ENCODE measurements at places on chromosomes 16 and 17.
A peak's percentile ranks its signal among the peaks of the same experiment; 100 is the strongest.

DNA sequence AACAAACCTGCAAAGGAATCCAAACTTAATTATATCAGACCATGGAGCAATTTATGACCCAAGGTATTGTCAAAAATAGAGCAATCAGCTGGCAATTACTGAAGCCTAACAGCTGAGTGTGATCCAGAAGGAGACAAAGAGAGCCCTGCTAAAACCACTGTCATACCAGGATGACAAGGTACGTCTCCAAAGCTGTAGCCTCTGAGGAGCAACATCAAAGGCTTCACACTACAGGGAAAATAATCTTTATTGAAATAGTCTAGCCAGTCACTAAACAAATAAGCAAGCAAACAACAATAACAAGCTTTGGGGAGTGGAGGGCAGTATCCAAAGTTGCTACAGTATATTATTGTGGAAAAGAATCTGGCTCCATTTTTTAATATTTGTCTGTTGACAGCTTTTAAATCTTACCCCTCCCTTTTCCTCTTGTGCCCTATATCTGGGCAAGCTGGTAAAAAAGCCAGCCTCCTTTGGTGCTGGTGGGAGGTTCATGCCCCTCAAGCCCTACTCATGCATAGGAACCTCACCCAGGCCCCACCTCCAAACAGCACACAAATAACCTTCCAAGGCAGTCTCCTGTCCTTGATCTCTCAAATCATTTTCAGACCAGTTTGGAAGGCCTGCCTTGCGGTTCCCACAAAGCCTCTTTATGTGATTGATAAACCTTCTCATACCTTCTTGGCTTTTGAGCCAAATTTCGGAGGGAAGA, 73.7 kb downstream of the ITFG1 start:
- no peak for DNase-seq

DNA sequence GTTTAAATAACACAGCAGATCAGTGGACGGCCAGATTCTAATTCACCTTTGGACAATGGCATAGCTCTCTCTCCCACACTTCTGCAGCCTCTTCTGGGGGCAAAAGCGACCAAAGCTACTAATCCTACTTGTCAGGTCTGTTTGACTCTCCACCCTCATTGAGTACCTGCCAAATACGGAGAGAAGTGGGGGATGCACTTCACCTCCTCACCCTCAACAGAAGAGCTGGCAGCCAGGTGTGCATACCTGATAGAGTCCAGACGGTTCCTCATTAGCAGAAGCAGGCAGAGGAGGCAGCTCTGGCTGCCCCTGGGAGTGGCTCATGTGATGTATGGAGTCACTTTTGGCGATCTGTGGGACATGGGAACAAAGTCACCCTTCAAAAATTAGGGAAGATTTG, 4.9 kb downstream of the DNAH3 start:
- no peak for DNase-seq

GRCh38 chr17:9173386-9173983, 152.2 kb downstream of the NTN1 start:
- DNase-seq = no peak

DNA sequence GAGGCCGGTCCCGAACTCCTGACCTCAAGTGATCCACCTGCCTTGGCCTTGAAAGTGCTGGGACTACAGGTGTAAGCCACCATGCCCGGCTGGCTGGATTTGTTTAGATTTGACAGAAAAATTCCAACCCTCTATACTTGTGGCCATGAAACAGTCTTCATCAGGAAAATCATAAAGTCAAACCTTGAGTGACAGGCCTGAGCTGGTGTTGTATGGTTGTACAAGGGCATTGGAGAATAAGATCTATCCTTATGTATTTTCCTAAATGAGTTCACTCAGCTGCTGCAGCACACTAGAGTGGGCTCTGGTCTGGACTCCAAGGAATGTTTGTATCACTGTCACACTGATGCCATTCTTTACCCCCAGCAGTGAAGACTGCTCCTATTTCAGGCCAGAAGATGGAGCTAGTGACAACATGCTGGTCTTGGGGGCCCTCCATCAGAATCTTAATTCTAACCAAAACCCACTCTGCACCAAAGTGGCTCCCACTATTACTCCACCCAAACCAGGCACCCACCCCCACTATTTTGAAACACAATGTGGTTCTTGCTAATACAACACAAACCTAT, 27.4 kb downstream of the SNX11 start:
- DNase-seq = no peak

- DNase-seq = peak; percentile 80
These were observed 23.7 kb downstream of the ARHGAP23 start for GRCh38 chr17:38451840-38452529.

- DNase-seq = no peak
These were observed 5.7 kb upstream of the METTL9 start for GRCh38 chr16:21593530-21594289.

Data from dermis microvascular lymphatic vessel endothelial cell (primary cell).